ENCODE measurements at places on chromosomes 3 and 15. TPM values are rescaled to one million over a fixed set of nuclear protein-coding genes. Genes with fewer than 3 reads are reported as not detected.

DNA sequence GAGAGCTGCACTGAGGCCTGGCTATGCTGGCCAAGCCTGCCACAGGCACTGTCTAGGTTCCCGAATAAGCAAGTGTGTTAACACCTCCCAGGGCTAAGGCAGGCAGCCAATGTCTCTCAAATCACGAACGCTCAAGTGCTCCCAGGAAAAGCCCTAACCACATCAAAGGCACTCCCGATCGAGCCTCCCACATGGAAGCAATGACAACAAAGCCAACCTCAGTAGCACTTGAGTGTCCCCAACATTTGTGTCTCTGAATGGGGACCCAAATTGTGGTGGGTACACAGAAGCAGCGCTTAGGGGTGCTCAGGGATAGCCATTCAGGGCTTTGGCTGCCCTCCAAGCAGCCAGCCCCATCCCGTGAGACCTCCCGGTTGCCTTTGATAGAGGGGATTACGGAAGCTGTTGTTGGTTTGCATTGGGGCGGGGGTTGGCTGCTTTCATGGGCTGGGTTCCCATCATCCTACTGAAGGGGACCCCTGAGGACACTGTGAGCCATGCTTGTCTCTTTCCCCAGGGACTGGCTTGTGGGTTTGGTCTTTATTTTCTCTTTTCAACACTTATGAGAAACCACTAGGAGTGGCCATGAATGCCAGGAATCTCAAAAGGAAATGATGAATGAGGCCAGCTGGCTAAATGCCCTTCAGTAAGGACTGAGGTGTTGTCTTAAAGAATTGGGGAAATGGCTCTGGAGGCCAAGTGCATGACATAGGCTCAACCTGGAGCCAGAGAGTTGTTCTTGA, 234.1 kb upstream of the FEZF2 start:
- no peak for DNase-seq

KCNMB3 gene
- total RNA-seq: 0.87 TPM

DNA sequence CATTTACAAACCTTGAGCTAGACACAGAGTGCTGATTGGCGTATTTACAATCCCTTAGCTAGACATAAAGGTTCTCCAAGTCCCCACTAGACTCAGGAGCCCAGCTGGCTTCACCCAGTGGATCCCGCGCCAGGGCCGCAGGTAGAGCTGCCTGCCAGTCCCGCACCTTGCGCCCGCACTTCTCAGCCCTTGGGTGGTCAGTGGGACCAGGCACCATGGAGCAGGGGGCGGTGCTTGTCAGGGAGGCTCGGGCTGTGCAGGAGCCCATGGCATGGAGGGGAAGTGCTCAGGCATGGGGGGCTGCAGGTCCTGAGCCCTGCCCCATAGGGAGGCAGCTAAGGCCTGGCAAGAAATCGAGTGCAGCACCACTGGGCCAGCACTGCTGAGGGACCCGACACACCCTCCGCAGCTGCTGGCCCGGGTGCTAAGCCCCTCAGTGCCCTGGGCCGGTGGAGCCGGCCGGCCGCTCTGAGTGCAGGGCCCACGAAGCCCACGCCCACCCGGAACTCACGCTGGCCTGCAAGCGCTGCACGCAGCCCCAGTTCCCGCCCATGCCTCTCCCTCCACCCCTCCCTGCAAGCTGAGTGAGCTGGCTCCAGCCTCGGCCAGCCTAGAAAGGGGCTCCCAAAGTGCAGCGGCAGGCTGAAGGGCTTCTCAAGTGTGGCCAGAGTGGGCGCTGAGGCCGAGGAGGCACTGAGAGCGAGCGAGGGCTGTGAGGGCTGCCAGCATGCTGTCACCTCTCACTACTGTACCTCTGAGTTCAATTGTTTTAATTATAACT, 1213.9 kb downstream of the OTOL1 start:
- no peak for DNase-seq

DNA sequence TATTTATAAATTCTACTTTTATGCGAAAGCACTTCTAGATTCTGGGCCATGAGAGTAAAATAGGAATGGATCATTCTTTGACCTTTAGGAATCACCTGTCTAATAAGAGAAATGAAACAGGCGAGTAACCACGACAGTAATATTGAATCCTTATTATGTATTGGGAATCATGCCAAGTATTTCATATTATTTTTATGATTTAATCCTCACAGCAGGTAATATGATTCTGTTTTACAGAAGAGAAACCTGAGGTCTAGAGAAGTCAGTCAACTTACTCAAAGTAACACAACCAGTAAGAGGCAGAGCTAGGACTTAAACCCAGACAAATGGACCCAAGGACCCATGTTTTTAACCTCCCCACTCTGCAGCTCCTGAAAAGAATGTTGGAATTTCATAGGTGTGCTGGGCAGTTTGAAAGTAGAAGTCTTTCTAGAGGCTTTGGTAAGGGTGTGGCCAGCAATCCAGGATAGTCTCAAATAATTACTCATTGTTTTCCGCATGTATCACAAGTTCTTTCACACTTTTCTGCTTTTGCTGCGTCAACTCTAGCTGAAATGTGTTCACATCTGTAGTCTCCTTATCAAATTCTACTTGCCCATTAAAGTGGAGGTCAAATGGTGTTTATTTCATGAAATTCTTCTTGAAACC, 181.7 kb downstream of the TPRG1 start:
- DNase-seq: no peak

DNA sequence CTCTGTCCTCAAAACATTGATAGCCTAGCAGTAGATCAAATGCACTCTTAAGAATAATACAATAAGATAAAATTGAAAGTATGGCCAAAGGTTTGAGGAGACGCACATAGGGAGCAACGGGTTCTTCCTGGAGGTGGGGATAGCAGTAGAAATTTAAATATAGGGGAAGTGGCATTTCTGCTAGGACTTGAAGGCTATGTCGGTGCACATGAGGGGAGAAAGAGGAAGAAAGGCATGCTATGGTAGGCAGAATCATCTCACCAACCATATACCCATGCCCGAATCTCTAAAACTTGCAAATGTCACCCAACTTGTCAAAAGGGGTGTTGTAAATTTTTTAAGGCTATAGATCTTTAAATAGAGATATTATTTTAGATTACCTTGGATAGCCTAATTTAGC, 735.1 kb upstream of the LMCD1 start:
- no peak for DNase-seq

GRCh38 chr15:78533331-78533730, 6.9 kb upstream of the PSMA4 start:
- no peak for DNase-seq

CCR8 gene
- 0.55 TPM for total RNA-seq

- peak; percentile 49 for DNase-seq
Observed at GRCh38 chr15:91338766-91339165, 238.7 kb downstream of the SV2B start.
